ENCODE measurements at places on chromosomes 3 and 15.
A peak's percentile ranks its signal among the peaks of the same experiment; 100 is the strongest.

DNA sequence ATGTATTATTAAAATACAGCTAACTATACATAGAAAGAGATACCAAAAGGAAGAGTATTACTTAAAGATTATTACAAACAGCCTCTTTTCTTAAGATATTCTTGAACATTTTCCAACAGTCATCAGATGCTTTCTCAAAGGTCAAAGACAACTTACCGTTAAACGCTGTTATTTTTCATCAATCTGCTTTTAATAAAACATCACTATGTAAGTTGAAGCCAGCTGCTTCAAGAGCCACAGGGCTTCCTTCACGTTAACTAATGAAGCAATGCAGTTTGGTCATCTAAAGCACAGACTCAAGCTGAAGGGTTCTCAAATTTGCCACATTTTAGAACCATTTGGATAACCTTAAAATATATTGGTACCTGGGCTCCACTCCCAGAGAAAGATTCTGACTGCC, 578.8 kb downstream of the ROBO2 start:
- DNase-seq: no peak

DNA sequence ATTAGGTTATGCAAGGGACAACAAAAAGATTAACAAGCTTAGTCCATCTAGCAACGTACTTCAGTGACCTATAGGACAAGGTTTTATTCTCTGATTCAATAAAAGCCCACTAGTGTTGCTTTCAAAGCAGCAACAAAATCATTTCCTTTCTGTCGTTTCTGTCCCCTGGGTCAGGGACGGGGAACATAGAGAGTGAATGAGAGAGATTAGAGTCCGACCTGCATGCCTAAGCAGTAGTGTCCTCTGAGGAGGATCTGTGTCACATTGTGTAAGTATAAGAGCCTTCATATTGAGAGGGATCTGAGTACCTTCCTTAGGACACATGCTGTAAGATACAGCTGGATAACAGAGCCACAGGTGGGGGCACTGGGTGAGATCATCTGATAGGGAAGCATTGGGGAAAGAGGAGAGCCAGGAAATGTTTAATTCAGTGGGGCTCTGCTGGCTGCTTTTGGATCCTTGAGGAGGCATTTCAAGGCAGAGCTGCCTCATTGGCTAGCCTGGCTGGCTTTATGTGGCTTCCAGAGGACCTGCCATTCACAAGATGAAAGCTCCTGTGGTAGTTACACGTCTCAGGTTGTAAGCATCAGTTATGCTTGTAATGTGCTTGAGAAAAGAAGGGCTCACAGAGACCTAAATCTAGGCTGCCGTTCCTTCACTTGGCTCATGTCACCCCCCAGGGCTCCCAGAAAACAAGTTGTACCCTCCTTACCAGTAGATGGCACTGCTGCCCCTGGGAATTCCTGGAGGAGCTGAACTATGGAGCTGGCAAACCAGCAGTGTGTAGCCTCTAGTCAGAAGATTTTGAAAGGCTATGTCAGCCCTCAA, 2.7 kb downstream of the TMEM108 start:
- DNase-seq: peak; percentile 69

DNA sequence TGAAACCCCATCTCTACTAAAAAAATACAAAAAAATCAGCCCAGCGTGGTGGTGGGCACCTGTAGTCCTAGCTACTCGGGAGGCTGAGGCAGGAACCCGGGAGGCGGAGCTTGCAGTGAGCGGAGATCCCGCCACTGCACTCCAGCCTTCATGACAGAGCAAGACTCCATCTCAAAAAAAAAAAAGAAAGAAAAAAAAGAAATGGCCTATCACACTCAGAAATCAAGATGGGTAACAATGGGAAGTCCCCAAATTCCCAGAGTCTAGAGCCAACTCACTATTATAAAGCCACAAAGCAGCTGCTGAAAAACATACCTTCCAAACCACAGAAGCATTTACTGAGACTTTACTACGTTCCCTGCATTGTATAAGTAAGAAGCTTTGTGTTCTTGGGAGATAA, 7.5 kb downstream of the HDGFL3 start:
- DNase-seq: no peak

DNA sequence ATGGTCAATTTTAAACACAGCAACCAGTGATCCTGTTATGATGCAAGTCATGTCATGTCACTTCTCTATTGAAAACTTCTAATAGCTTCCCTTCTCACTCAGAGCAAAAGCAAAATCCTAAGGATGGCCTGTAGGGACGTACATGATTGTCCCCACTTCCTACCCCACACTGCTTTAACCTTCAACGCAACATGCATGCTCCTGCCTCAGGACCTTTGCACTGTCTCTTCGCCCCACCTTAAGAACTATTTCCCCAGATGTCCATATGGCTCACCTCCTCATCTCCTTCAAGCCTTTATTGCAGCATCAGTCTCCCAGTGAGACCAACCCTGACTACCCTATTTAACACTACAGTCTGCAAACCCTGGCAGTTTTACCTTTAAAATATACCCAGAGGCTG, 214.1 kb upstream of the CHRM5 start:
- DNase-seq: no peak

DNA sequence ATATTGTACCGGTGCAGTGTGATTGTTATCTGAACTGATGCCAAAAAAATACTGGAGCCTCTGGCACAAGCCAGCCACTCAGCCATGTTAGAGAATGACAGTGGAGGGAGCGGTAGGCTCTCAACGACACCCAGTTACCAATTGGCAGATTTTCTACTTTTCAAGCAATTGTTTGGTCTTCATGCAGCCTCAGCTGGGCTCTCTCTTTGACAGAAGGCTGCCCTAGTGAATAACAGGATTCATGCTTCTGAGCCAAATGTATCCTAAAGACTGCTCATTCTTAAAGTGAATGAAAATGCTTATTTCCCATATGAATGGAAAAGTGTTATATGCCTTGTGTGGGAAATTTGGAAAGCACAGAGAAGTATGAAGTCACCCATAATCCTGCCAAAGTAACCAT, 261.2 kb upstream of the TRIM42 start:
- no peak for DNase-seq
